ENCODE measurements at places on chromosomes 3 and 15.
A peak's percentile ranks its signal among the peaks of the same experiment; 100 is the strongest.

DNA sequence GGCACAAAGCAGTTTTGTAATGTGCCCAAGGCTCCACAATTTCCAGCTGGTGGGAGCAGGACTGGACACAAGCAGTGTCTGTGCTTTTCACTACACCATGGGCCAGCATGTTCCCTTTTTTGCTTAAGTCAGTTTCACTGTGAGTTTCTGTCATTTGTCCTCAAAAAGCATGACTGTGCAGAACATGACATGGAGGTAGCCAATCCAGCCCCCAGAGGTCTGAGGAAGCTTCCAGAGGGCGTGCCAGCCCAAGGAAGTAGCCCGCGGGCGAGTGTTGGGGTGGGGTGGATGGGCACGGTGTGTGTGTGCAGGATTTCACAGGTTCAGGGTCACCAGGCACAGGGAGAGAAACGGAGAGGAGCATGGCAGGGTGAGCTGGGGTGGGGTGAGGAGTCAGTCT lies 8.0 kb upstream of the EEFSEC start:
- DNase-seq, result peak; percentile 15

- no peak for DNase-seq
Observed at GRCh38 chr15:84880822-84881519, 3.5 kb upstream of the SLC28A1 start.

GRCh38 chr15:73582851-73583379 lies 50.3 kb downstream of the NPTN start:
- no peak for DNase-seq

DNA sequence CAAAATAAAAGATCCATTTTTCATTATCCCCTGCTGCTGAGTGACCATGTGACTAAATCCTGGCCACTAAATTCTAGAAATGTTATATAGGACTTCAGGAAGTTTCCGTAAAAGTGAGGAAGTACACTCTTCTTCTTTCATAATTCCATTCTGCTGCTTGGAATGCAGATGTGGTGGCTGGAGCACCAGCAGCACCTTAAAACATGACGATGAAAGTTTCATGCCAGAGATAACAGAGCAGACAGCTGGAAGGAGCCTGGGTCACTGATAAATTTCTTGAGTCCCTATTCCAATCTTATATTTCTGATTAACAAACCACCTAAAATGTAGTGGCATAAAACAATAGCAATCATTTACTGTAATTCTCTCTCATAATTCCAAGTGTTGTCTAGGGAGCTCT lies 238.7 kb downstream of the TBL1XR1 start:
- DNase-seq, result no peak

GRCh38 chr3:133191818-133192217 lies 153.6 kb downstream of the TMEM108 start:
- no peak for DNase-seq

DNA sequence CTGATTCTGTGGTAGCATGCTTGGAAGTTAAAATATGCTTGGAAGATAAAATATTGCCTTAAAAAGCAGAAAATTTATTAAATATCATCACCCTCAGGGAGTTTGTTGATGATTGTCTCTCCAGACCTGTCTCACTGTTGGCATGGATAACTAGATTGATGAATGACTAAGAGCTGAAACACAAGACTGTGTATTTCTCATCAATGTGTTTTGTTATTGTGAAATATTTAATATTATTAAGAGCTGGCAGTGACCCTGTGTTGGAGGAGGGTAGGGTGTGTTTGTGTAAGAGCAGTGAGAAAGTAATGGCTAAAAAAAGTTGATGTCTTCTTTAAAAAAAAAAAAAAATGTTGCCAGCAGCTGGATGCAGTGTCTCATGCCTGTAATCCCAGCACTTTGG lies 82.2 kb downstream of the ITPR1 start:
- DNase-seq, result no peak

- DNase-seq, result no peak
Observed at GRCh38 chr15:68707386-68707785, 113.3 kb downstream of the ANP32A start.

DNA sequence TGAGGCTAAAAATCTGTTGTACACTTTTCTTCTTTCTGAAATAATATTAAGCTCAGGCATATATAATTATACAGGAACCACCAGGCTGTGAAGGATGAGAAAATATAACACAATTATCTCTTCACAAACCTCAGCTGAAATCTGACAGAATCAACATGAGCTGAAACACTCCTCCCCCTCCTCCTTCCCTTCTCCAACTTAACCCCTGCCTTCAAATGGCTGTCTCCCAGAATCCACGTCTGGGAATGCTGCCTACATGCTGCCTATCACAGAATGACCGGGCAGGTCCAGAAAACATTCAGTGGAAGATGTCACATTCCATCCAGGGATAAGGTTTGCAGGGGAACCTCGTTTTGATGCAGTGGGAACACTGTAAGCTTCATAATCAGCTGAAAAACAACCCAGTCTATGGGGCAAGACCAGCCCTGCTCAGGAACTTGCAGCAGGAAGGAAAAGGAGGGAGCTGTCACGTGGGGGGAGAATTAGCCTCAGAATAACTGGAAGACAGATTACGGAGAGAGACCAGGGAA lies 44.0 kb upstream of the SEMA6D start:
- DNase-seq, result no peak

GRCh38 chr3:71721651-71722157 lies 3.5 kb downstream of the EIF4E3 start:
- no peak for DNase-seq

- DNase-seq, result no peak
Observed at GRCh38 chr3:189368384-189368783, 196.6 kb downstream of the TPRG1 start.

DNA sequence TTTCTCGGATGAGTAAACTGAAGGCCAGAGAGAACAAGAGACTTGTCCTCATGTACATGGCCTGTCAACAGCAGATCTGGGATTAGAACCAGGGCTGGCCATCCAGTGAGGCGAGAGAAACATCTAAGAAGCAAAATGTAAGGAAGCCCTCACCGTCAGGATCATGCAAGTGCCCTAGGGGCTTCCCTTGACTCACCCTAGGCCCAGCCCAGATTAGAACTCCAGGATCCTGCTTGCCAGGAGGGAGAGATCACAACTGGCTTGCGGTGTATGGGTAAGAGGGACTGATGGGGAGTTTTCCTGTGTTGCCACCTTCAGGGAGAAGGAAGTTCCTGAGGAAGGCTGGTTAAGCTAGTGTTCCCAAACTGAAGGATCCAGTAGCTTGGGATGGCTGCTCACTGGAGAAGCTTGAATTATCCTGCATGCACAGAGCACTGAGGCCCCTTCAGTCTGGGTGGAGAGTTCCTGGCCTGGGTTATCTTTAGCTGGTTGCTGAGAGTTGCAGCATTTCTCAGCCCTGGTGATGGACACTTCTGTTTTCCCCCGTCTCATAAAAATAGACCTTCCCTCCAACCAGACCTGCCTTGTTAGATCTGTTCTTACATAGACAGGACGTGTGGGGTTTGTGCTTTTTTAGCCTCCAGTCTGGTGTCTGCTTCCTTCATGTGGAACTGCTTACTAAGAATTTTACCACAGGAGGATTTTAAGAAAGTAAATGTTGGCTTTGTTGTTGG lies 28.2 kb upstream of the XIRP1 start:
- no peak for DNase-seq

- no peak for DNase-seq
Observed at GRCh38 chr3:51860703-51861665, at the start of gene IQCF2. Gene IQCF2 (plus strand): TSS chr3:51861615. CDS start chr3:51861667, 52 bp downstream.

- no peak for DNase-seq
Observed at GRCh38 chr3:124298301-124298700, 306.4 kb upstream of the ROPN1 start.

DNA sequence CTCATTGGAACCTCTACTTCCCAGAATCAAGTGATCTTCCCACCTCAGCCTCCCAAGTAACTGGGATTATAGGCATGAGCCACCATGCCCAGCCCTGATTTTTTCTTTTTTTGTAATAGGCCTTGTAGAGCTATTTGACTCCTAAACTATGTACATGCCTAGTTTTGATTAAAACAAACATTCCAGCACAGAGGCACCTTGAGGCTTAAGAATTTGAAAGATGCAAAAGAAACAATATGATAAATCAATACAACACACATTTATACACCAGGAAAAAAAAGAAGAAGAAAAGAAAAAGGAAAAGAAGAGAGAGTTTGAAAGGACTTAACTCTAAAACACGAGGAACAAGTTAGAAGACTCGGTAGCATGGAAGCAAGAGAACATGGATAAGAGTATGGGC lies 13.9 kb upstream of the FRMD5 start:
- DNase-seq, result no peak

GRCh38 chr15:66803182-66803729 lies 101.2 kb downstream of the SMAD6 start:
- peak; percentile 68 for DNase-seq

- DNase-seq, result peak; percentile 58
Observed at GRCh38 chr3:138068579-138069174, 46.7 kb downstream of the DZIP1L start.

Measured in CD4-positive, alpha-beta T cell treated with Interferon gamma for 1 hour (primary cell).